Activated naive CD8-positive, alpha-beta T cell treated with anti-CD3 and anti-CD28 coated beads, Interleukin-2, amount 10 ng/mL, durations not matched to agents 7 days and 5 days (primary cell): ENCODE measurements at places on chromosomes 2 and 18. TPM values are rescaled to one million over a fixed set of nuclear protein-coding genes. Genes with fewer than 3 reads are reported as not detected.

FAHD2B gene
- total RNA-seq: 31.5 TPM

C1QL2 gene
- not detected for total RNA-seq

STPG4 gene
- total RNA-seq: 0.74 TPM

GRCh38 chr18:58335223-58335622 is 291.2 kb downstream of the NEDD4L start:
- DNase-seq: no peak

CNNM4 gene
- total RNA-seq: 6.9 TPM

BOK gene
- total RNA-seq: not detected

DNA sequence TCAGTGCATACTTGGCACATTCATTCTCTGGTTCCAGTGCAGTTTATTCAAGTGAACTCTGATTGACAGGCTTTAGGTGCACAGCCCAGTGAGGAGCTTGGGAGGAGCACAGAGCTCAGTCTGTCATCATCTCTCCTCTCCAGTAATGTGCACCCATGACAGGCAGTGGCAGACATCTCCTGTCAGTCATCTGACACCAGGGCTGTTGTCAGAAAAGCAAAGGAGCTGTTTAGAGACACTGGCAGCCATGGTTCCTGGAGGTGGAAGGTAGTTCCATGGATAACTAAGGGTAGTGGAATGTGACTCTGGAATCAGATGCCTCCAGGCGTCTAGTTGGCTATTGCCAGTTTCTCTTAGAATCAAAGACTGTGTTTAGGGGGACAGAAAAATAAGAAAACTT is 308.8 kb downstream of the DCDC2C start:
- DNase-seq: no peak

AFF3 gene
- 2.2 TPM for total RNA-seq

- DNase-seq: no peak
Measured at GRCh38 chr18:50277942-50278341, 3.4 kb downstream of the MBD1 start.

GRCh38 chr2:240427729-240428128 is 7.7 kb upstream of the GPC1 start:
- DNase-seq: no peak

ATOH8 gene
- not detected for total RNA-seq

EPAS1 gene
- 13.1 TPM for total RNA-seq

METTL5 gene
- 62.7 TPM for total RNA-seq

MC5R gene
- not detected for total RNA-seq

ZNF396 gene
- total RNA-seq: 1.9 TPM

DNA sequence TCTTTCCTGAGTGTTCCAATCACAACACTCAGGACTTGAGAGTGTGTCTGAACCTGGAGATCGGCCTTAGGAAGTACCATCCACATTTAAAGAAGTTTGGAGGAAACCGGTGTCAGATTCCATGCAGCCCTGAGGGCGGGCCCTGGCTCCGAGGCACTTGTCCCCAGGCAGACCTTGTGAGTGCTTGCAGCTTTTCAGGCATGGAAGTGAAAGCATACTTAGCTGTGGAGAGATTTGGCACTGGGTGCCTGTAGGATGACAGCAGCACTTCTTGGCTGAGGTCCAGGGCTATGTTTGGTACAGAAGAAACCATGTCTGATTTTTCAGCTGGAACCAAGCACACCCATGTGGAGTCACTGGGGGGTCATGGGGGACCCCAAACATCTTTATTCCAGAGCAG is 230.8 kb downstream of the SEPTIN10 start:
- peak; percentile 11 for DNase-seq

PROKR1 gene
- not detected for total RNA-seq

- DNase-seq: no peak
Measured at GRCh38 chr2:205463466-205464025, 218.8 kb upstream of the NRP2 start.

DNA sequence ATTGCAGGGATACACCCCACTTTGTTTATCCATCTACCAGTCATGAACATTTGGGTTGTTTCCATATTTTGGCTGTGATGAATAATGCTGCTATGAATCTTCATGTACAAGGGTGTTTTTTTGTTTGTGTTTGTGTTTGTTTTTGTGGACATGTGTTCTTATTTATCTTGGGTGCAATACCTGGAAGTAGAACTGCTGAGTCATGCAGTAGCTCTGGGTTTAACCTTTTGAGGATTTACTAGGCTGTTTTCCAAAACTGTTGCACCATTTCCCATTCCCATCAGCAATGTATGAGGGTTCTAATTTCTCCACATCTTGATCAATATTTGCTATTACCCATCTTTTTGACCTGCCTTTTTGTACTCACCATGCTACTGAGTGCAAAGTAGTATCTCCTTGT is 140.0 kb upstream of the CYP1B1 start:
- no peak for DNase-seq

TGFA gene
- total RNA-seq: 0.86 TPM

GRCh38 chr18:13161276-13161899 is 57.2 kb upstream of the LDLRAD4 start:
- no peak for DNase-seq

DNA sequence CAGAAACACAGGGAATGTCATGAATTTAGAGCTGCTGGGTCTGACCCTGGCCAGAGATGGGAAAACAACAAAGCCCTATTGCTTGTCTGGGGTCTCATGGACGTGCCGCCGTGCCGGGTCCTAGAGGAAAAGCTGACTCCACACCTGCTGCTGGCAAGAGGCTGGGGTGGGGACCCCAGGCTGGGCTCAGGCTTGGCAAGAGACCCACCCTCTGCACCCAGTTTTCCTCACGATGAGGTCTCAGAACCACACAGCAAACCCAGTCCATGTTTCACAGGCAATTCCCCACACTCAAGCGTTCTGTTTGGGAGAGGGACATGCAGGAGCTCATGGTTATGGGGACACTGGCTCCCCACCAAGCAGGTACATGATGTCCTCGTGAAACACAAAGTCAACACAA is 367.3 kb upstream of the SALL3 start:
- DNase-seq: no peak

- no peak for DNase-seq
Measured at GRCh38 chr2:49831698-49832367, 677.5 kb upstream of the FSHR start.

GCG gene
- total RNA-seq: not detected

C2orf80 gene
- total RNA-seq: not detected

- no peak for DNase-seq
Measured at GRCh38 chr2:224165901-224166319, 126.8 kb upstream of the SERPINE2 start.

ABCG5 gene
- not detected for total RNA-seq

GRCh38 chr2:113216321-113216720 is 42.5 kb downstream of the PSD4 start:
- no peak for DNase-seq

EMILIN1 gene
- 0.91 TPM for total RNA-seq

DNA sequence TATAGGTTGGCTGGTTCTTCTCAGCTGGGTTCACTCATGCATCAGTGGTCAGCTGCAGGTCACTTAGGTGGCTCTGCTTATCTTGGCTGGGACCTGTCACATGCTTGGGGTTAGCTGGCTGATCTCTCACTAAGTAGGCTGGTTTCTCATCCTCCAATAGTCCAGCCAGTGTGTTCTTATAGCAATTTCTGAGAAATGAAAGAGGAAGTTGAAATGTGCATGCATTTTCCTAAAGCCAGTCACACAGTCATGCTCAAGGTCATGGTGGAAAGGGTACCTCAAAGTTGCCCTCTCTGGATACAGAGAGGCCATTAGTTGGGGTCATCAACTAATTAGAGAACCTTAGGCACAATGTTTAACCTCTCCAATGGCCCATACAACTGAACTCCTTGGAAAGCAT is 64.4 kb downstream of the KLHL29 start:
- DNase-seq: no peak

DNA sequence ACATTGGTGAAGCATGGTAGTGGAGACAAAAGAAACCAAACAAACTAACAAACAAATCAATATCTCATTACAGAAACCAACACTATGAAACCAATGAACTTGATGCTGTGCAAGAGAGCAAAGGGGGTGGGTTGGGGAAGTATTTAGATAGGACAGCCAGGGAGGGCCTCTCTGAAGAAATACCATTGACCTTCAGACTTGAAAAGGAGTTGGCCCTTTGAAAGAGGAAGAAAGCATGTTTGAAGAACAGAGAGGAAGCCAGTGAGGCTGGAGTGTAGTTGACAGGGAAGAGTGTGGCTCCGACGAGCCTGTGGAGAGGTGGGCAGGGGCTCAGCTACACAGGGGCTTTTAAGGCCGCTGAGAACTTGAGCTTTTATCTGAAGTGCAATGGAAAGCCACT is 151.0 kb upstream of the GATA6 start:
- DNase-seq: no peak

FAM237A gene
- total RNA-seq: not detected

GRCh38 chr2:71608034-71608433 is 154.7 kb downstream of the DYSF start:
- DNase-seq: peak; percentile 13

DNA sequence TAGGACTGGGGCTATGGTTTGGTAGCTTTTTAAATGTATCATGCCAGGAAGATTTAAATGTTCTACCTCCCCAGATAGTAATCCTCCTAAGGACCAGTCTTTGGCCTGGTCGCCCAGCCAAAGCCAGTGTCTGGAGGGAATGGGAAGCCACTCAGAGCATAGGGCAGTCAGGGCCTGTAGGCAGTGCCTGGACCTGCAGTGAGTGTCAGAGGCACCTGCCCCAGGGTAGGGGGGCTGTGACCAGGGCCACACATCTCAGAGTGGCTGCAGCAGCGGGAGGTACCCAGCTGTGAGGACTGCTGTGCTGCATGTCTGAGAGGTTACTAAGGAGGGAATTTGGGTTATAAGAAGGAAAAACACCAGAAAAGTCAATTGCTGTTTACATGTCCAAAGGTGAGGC is 57.7 kb downstream of the MYT1L start:
- DNase-seq: no peak

RRM2 gene
- total RNA-seq: 320 TPM

- no peak for DNase-seq
Measured at GRCh38 chr2:46878886-46879285, 36.7 kb downstream of the MCFD2 start.

CGREF1 gene
- 1.6 TPM for total RNA-seq

C2orf72 gene
- 0.48 TPM for total RNA-seq

DNA sequence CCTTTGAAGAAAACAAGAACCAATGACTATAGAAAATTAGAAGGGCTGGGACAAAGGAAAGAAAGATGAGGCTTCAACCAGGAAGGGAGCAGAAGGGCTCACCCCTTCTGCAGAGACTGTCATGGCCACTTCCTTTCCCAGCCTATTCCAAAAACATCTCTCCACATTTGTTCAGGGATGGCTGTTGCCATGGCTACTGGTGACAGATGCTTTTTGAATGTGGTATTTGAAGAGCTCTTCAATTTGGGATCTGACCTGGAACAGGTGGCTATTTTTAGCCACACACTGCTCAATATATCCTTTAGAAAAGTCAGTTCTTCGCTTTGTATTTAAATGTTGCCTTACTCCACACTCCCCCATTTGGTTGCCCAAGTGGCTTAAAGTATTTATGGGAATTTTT is 64.1 kb upstream of the LCLAT1 start:
- DNase-seq: no peak

DNA sequence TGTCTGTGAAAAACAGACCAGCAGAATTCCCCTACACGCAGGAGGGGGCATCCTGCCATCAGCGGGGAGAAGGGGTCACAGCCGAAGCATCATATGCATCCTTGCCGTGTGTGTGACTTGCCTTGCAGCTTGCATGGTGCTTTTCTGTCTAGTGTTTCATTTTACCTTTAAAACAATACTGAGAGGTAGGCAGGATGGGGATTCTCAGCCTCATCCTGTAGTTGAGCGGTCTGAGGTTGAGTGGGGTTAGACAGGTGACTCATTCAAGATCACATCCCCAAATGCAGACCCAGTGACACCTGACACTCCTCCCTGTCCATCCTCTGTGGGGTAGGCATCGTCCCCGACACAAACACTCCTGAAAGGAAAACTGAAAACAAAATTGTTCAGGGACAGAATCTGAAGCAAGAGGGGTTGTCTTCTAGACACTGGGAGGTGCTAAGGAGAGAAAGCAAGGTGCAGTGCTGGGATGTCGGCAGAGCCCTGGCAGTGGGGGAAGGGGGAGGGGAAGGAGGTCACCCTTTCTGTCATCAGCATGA is 7.9 kb downstream of the ARL4C start:
- DNase-seq: peak; percentile 68

LIMS4 gene
- 1.1 TPM for total RNA-seq

NOL4 gene
- total RNA-seq: not detected

- no peak for DNase-seq
Measured at GRCh38 chr2:201008296-201008829, 44.9 kb upstream of the ORC2 start.

DNA sequence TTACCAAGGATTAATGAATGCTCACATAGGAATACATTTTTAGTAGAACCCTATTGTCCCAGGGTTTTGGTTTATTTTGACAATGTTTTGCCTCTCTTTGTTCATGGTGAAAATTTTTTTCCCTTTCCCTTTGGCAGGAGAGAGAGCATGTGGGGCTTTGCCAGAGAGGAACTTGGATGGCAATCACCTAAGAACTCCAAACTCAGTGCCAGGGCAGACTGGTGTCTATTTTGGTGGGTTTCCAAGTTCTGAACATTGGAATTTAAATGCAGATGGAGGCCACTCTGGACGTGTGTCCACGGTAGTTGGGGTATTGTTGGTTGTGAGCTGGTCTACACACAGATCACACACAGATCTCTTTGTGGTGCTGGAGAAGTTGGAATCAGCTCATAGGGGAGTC is 2091.1 kb upstream of the PIK3C3 start:
- no peak for DNase-seq

DNA sequence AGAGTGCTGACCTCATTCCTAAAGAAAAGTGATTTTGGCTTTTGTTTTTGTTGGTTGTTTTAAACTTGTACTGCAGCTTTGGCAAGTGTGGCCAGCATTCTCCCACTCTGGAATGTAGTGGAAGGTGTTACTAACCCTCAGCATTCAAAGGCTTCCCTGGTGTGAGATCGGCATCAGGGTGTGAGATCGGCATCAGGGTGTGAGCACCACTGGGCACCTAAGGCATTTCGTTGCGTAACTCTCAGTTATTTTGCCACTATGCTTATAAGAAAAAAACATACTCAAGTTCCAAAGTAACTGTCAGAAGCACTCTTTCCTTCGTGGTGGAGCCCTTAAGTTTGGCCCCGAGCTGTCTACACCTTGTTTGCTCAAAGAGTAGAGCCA is 1.7 kb downstream of the CYBRD1 start:
- no peak for DNase-seq

DNA sequence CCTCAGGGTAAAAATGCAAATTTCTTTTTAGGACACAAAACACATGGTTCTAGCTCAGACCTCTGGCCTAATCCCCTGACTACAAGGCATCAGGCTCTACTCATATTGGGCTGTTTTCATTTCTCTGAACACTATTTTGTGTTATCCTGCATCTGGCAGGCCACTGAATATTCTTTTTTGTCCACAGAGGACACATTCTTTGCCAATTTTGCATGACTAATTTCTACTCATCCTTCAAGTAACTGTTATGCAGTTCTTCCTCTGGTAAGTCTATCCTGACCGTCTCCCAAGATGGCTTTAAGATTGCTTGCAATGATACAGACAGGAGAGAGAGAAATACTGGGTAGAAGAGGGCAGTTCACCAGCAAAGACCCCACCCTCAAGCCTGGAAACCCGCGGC is 107.6 kb upstream of the RGPD4 start:
- no peak for DNase-seq

- no peak for DNase-seq
Measured at GRCh38 chr2:216151313-216152025, 42.3 kb downstream of the XRCC5 start.
